Osteoblast (primary cell): ENCODE measurements at places on chromosomes 7 and 10. TPM values are rescaled to one million over a fixed set of nuclear protein-coding genes. Genes with fewer than 3 reads are reported as not detected.

- peaks cover 31% of the 10 kb centered on the region for H3K4me1 ChIP-seq
- peak overlapping the region; percentile 99 for H3K4me3 ChIP-seq
- no peaks in the 10 kb centered on the region for H3K27me3 ChIP-seq
These were observed 745 bp downstream of the YWHAG start for GRCh38 chr7:76358011-76358480.

GRCh38 chr7:137306748-137307147 is 36.8 kb downstream of the PTN start:
- no peaks in the 10 kb centered on the region for H3K36me3 ChIP-seq
- H3K4me3 ChIP-seq, result no peak overlapping the region
- no peak for DNase-seq
- no peak overlapping the region for H3K27ac ChIP-seq
- H3K4me1 ChIP-seq, result no peaks in the 10 kb centered on the region

- H3K27me3 ChIP-seq, result no peaks in the 10 kb centered on the region
- H3K4me1 ChIP-seq, result peaks cover 9% of the 10 kb centered on the region
- H3K27ac ChIP-seq, result no peak overlapping the region
- DNase-seq, result no peak
These were observed 2.9 kb downstream of the ZNF511 start for GRCh38 chr10:133311570-133311969.

DNA sequence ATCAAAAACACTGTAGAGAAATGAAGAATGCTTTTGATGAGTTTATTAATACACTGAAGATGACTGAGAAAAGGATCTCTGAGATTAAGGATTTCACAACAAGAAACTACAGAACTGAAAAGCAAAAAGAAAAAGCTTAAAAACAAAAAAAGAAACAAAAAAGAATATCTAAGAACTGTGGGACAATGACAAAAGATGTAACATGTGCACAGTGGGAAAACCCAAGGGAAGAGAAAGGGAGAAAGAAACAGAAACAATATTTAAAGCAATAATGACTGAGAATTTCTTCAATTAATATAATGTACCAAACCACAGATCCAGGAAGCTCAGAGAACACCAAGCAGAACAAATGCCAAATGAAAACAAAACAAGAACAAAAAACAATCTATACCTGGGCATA is 42.2 kb downstream of the TFEC start:
- no peak for DNase-seq
- H3K27ac ChIP-seq, result no peak overlapping the region
- no peaks in the 10 kb centered on the region for H3K27me3 ChIP-seq
- H3K36me3 ChIP-seq, result no peaks in the 10 kb centered on the region

The SPDYE2 gene
- total RNA-seq, result not detected in 2 replicates

DNA sequence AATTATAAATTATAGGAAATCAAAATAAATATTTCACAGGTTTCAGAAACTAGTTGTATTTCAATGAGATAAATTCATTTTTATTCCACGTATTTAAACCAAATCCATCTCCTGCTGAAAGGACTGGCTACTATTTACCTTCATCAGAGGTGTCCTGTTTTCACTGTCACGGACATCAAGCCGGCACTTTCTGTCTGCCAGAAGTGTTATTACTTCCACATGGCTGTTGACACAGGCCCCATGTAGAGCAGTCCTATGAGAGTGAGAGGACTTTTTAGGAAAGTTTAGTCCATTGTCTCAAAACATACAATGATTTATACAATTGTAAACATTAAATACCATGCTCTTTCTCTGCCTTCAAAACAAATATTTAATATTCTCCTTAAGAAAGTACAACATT is 100.4 kb upstream of the ACBD5 start:
- H3K27me3 ChIP-seq, result no peaks in the 10 kb centered on the region
- no peak overlapping the region for H3K4me3 ChIP-seq
- DNase-seq, result no peak

DNA sequence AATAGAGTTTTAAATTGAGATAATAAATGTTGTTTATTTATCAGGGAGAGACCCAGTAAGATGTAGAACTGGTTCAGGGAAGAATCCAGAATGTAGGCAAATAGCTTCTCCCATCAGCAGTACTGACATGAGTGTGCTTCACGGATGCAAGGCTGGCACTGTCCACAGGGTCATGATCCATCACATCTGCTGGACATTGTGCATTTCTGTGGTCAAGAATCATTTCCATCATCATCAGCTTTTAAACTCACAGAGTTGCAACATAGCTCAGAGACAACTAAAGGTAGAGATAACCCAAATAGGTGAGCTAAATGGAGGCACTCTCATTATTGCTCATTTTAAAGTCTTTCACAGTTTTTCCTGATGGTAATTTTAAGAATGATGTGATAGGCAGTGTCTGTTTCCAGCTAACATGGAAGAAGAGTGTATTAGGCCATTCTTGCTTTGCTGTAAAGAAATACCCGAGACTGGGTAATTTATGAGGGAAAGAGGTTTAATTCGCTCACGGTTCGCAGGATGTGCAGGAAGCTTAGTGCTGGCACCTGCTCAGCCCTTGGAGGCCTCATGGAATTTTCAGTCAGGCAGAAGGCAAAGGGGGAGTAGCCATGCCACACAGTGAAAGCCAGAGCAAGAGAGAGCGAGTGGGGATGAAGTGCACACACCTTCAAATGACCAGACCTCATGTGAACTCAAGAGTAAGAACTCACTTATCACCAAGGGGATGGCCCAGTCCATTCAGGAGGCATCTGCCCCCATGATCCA is 80.8 kb downstream of the INPP5A start:
- H3K4me1 ChIP-seq, result no peaks in the 10 kb centered on the region
- DNase-seq, result peak; percentile 88
- no peaks in the 10 kb centered on the region for H3K36me3 ChIP-seq
- no peak overlapping the region for H3K27ac ChIP-seq
- no peak overlapping the region for H3K4me3 ChIP-seq

DNA sequence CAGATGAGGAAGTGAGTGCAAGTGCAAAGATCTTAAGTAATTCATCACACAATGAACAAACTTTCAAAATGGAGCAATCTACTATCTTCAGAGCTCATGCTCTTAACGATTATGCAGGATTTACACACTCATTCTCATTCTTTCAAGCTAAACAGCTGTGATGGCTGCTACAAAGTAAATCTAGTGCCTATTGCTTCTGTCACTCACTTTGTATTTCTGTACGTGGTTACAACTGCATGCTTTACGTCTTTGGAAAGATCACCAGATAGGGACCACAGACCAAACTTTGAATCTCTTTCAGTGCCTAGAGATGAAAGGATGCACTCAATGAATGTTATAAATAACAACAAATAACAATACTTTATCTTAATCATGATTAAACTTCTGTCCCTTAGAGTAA is 194.6 kb downstream of the MAGI2 start:
- H3K27me3 ChIP-seq, result no peaks in the 10 kb centered on the region
- H3K4me1 ChIP-seq, result no peaks in the 10 kb centered on the region
- H3K4me3 ChIP-seq, result no peak overlapping the region

The GPNMB gene
- 380 and 480 TPM in 2 replicates for total RNA-seq
